ENCODE measurements at places on chromosomes 3 and 15. TPM values are rescaled to one million over a fixed set of nuclear protein-coding genes. Genes with fewer than 3 reads are reported as not detected.

MST1R gene
- total RNA-seq, result 1.9 TPM

MITF gene
- 22.9 TPM for total RNA-seq

EFCAB12 gene
- total RNA-seq, result 0.05 TPM

ABI3BP gene
- total RNA-seq, result 4.9 TPM

CRABP1 gene
- total RNA-seq, result not detected

GOLGA8J gene
- 0.40 TPM for total RNA-seq

AGBL1 gene
- not detected for total RNA-seq

IQCF2 gene
- not detected for total RNA-seq

SLC28A2 gene
- not detected for total RNA-seq

P2RY12 gene
- not detected for total RNA-seq

SMCO1 gene
- not detected for total RNA-seq

NOX5 gene
- total RNA-seq, result not detected

CISH gene
- total RNA-seq, result 1.1 TPM

PHC3 gene
- total RNA-seq, result 18.5 TPM

MESP2 gene
- total RNA-seq, result not detected

GATM gene
- 0.67 TPM for total RNA-seq

EIF4E3 gene
- total RNA-seq, result 1.6 TPM

WDR48 gene
- 21.2 TPM for total RNA-seq

CLCN2 gene
- 8.8 TPM for total RNA-seq

SKOR1 gene
- total RNA-seq, result not detected

FBXO40 gene
- not detected for total RNA-seq

CADM2 gene
- total RNA-seq, result not detected

B2M gene
- 2,498 TPM for total RNA-seq

TICRR gene
- total RNA-seq, result 6.4 TPM

GRAMD1C gene
- 1.1 TPM for total RNA-seq

PLCH1 gene
- total RNA-seq, result 0.50 TPM

MBNL1 gene
- 161 TPM for total RNA-seq

GOLGA8O gene
- total RNA-seq, result not detected

C3orf70 gene
- total RNA-seq, result 2.1 TPM

LIPC gene
- not detected for total RNA-seq

DNAJB8 gene
- not detected for total RNA-seq

GOLGA6D gene
- total RNA-seq, result not detected

BDH1 gene
- not detected for total RNA-seq

RFTN1 gene
- 52.1 TPM for total RNA-seq

ST8SIA2 gene
- not detected for total RNA-seq

ADIPOQ gene
- total RNA-seq, result not detected

MYO5A gene
- total RNA-seq, result 33.4 TPM

C3orf62 gene
- 0.67 TPM for total RNA-seq

BFSP2 gene
- not detected for total RNA-seq

VILL gene
- total RNA-seq, result 0.07 TPM

SH2D7 gene
- total RNA-seq, result not detected

IQCF5 gene
- total RNA-seq, result not detected

PLA2G4D gene
- not detected for total RNA-seq

RCCD1 gene
- 11.0 TPM for total RNA-seq

SLC2A2 gene
- 0.07 TPM for total RNA-seq

COL6A5 gene
- total RNA-seq, result under 0.01 TPM

TNFAIP8L3 gene
- total RNA-seq, result 0.07 TPM

CYP8B1 gene
- not detected for total RNA-seq

CCK gene
- total RNA-seq, result not detected

SMAD6 gene
- total RNA-seq, result 37.9 TPM
